NCI-H345 (cell line): ENCODE measurements at places on chromosomes 2 and 18.

- no peak for DNase-seq
Measured at GRCh38 chr2:195498839-195499490, 158.1 kb upstream of the SLC39A10 start.

DNA sequence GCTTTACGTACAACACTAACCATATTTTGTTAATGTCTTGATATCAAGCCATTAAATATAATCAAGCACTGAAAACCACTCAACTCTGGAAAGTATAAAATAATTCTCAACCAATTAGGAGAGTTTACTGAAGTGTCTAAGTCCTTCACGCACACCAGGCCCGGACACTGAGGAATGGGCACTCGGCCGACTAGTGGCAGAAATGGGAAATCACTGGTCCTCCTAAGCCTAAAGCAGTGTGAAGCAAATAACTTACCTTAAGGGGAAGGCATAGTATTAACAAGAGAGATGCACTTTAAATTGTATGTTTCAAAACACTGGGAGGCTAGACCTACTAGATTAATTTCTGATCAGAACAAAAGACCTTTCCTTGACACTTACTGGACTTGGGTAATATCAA lies 45.7 kb downstream of the FAM210A start:
- no peak for DNase-seq

DNA sequence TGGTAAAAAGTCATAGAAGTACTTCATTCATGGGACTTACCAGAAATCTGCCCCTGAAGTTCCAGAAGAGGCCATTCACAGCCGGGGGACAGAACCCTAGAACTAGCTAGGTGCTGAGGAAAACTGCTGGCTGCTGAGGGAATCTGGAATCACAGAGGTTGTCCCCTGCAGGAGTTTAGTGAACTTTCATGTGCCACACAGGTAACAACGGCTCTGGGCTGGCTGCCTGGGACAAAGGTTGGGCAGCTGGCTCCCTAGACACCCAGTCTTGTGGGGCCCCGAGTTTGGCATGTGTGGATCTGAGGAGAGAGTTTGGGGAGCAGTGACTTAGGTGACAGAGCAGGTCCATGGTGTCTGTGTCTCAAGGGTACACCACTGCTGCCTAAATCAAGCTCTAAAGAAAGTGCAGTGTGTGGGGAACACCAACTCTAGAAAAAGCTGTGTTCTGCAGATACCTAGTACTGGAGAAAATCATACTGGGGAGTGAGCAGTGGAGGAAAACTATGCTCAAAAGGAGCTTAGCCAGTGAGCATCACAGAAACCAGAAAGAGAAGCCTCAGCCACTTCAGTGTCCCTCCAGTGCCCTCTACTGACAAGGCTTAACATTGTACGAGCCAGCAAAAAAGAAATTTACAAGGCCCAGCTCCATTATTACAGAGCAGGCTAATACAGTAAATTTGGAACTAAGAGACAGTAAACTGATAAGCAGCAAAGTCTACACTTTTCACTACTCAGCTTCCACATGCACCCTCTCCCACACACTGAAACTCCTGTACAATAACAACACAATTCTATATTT lies 15.2 kb downstream of the GALNT3 start:
- no peak for DNase-seq

DNA sequence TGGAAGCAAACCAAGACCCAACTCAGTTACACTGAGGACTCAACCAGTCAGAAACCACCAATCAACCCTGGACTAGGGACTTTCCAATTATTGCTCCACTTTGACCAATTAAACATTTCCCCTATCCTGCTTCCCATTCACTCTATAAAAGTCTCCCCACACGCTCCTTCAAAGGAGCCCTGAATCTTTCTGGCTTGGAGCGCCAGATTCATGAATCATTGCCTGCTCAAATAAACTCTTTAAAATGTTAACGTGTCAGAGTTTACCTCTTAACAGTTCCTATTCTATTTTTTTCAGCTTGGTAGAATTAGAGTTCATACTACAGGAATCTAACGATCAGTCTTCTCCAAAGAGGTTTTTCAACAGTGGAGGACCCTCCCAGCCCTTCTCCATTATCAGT lies 20.7 kb upstream of the SULT1C2 start:
- no peak for DNase-seq

DNA sequence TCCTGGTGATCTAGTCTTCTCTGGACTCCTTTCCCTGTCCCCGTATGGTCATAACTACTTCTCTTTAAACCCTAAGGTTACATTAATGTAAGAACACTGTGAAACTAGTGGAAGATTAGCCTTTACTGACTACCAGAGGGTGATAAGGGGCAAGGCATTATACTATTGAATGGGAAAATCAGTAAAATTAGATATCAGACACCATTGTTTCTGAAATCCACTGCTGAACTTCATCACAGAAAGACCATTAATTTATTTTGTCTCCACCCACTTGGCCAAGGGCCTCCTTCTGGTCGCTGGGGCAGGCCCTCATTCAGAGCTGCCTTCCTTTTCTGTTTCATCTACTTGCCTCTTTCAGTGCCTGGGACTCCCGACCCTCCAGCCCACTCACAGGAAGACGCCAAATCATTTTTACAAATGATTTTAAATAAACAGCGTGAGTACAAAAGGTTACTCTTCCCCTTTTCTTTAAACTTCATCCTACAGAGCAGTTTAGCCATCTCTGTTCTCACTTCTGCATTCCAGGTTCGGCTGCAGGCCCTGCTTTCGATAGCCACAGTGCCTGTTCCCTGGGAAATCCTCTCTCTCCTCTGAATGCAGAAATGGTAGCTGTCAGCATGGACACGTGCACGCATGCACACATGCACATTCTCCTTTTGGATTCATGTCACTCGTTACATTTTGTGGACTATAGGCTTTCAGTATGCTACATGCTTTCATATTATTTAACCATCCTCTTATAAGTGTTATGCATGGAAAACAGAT lies 70.3 kb upstream of the DOCK10 start:
- DNase-seq = no peak

DNA sequence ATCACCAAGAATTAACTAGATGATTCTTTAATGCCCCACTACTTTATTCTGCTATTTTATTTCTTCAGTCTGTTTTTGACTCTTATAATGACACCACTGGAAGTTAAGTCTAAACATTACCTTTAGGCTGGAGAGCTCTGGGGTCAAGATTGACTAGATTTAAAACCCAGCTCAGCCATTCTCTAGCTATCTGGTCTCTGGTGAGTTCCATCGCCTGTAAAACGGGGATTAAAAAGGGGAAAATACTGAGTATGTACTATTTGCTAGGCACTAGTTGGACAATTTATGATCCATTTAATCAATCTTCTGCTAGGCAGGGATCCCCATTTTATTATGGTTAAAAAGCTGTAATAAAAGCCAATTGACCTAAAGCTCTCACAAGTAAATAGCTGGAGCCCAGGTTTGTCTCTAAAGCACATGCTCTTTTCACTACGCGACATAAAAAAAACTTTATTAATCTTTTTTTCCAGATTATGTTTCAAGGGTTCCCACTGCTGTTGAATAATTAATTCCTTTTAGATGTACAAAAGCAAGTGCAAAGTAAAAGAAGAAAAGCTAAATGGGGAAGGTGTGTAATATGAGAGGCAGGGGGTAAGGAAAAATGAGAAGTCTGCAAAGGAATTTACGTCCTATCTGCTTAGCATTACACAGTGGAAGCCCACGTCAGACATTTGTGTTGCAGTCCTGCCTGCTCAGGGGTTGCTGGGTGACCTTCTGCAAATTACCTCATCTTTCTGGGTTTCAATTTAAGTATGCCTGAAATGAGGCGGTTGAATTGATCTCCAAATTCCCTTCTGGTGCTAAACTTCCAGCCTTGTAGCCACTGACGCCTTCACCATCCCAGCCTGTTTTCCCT lies 918 bp upstream of the NABP1 start:
- peak; percentile 54 for DNase-seq

GRCh38 chr2:16756831-16757644 lies 91.4 kb upstream of the CYRIA start:
- peak; percentile 80 for DNase-seq

DNA sequence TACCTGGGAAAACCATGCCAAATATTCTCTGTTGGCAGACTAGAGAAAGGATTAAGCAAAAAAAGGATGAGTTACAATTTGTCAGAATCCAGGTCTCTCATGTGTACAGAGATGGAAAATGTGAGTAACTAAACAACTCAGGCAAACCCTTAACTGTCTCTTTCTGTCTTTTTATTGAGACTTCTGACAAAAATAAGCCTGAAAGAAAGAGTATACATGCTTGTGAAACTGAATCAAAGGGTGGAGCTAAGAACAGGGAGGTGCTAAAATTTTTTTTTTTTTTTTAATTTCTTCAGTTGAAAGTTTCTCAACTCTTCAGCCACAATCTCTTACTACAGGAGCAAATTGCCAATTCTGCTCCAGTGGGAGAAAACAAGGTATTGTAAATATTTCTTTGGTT lies at the start of gene SERPINB10:
Gene SERPINB10 (plus strand): TSS at position 295 of the 400 bp plus-strand sequence. CDS start 7,553 bp downstream, outside the sequence.
- DNase-seq = no peak

DNA sequence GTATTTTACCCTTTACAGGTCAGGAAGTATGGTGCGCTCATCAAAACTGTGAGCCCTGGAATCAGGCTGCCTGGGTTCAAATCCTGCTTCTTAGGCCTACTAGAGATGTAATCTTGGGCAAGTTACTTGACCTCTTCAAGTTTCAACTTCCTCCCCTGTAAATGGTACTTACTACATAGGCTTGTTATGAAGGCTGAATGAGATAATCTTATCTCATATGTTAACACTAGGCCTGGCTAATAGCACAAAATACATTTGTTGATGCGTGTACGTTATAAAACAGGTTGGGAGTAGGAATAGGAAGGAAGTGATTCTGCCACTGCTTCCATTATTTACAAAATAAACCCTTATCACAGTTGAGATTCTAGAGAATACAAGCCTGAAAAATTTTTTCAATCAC lies 1.7 kb upstream of the RFTN2 start:
- DNase-seq = no peak

DNA sequence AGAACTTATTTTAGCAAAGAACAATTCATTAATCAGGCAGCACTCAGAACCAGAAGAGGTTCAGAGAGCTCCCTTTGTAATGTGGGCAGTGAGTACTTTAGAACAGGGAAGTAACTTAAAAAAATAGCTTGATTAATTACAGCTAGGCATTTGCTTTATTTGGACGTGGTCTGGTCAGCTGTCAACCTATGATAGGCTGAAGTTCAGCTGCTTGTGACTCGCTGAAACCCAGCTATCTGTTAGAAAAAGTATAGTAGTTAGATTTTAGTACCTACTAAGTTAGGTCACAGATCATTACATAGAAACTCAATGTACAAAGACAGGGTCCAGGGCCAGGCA lies 40.0 kb downstream of the PKDCC start:
- DNase-seq = no peak

GRCh38 chr18:69684789-69685188 lies 262.9 kb downstream of the CD226 start:
- no peak for DNase-seq

DNA sequence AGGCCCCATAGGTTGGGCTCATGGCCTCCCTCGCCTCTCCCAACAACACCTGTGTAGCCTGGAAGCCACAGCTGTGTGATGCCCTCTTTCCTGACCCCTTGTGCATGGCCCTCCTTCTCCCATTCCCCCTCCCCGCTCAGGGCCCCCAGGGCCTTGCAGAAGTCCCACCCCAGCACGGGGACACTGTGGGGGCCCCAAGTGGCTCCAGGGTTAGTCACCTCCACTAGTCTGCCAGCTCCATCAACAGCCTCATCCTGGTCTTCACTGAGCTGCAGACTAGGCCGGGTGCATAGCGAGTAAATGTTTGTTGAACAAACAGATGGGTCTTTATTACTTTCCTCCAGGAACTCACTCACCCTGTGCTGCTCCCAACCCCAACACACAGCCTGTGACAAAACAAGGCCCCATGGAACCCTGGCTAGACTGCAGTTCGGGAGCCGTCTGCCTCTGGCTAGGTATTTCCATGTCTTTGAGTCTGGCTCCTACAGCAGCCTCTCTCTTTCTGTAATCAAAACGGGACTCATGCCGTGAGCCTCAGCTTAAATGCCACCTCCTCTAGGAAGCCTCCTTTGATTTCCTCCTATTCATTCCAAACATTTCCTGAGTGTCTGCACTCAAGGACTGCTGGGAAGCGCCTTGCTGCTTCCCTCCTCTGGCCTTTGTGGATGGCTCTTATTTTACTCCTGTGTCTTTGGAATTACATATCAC lies 109.9 kb upstream of the ID2 start:
- peak; percentile 38 for DNase-seq

DNA sequence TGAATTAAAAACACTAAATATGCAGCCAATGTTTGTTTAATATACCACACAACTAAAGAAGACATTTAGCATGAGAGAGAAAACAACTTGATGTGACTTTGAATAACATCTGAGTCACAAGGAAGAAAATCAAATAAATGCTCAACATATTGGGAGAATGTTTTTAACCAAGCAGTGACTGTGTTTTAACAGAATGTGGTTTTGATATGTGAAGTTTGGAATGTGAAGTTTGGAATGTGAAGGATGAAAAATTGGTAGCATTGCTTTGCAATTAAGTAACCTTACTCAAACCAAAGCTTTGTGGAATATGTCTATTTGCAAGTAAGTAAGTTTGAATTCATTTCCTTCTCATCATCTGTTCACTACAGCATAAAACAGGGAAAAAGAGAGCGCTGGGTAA lies 128.2 kb upstream of the DNAJC10 start:
- no peak for DNase-seq

DNA sequence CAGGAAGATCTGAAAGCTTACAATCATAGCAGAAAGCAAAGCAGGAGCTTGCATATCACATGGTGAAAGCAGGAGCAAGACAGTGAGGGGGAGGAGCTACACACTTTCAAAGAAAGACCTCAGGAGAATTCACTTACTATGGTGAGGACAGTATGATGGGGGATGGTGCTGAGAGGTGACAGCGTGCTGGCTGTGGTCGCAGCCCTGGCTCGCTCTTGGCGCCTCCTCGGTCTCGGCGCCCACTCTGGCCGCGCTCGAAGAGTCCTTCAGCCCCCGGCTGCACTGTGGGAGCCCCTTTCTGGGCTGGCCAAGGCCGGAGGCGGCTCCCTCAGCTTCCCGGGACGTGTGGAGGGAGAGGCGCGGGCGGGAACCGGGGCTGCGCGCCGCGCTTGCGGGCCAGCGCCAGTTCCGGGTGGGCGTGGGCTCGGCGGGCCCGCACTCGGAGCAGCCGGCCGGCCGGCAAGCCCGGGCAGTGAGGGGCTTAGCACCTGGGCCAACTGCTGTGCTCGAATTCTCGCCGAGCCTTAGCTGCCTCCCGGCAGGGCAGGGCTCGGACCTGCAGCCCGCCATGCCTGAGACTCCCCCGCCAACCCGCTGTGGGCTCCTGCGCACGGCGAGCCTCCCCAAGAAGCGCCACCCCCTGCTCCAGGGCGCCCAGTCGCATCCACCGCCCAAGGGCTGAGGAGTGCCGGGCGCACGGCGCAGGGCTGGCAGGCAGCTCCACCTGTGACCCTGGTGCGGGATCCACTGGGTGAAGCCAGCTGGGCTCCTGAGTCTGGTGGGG lies 131.9 kb upstream of the SPATS2L start:
- no peak for DNase-seq
